Activated CD4-positive, alpha-beta T cell treated with anti-CD3 and anti-CD28 coated beads for 48 hours (primary cell): ENCODE measurements at places on chromosomes 1 and 21.

DNA sequence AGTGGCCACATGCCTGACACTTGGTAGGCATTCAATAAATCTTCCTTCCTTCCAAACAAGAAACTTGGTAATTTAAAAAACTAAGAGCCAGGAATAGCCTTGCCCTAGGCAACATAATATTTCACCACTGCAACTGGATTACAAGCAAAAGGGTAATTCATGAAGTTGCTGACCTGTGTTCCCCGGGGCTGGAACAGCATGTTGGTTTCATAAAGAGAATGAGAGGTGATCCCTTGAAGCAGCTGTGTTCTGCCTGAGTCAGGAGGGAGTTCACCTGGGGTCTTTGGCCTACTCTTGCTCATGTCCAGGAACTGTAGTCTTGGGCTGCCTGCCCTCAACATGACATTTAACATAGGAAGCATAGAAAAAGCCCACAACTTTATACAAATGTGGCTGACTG lies 329.0 kb upstream of the DAB1 start:
- no peak for DNase-seq

- no peak for DNase-seq
Measured at GRCh38 chr1:184854496-184855140, 100.0 kb upstream of the EDEM3 start.

DNA sequence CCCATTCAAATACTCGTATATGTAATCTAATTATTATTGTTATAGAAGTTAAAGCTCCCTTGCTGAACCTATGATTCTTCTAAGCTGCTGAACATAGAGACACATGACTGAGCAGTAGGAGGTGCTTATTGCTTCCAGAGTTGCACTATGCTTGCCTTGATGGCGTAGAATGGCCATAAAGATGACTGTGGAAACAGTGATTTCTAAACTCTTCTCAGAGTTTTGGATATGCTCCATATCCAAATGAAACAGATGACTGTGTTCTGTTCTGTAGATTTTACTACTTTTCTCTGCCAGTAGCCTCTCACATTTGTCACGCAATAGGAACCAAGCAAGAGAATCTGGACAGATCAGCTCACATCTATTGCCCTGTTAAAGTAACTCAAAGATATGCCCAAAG lies 88.1 kb upstream of the CACYBP start:
- DNase-seq = no peak

DNA sequence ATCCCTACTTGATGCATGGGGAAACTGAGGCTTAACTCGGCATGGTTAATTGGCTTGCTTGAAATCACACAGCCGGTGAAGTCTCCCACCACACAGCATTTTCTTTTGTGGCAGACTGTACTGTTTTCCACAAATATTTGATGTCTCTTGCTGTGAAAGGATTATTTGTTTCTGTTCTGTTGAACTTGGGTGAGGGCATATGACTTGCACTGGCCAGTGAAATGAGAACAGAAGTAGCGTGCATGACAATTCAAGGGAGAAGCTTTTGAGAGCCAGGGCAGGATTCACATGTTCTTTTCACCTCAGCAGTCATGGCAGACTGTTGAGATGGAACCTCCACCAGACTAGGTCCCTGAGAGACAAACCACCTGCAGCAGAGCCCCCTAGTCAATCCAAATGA lies 11.7 kb upstream of the AK2 start:
- DNase-seq = no peak
